Lower lobe of right lung (tissue), 2 donors: ENCODE measurements at places on chromosomes 12 and 14. TPM values are rescaled to one million over a fixed set of nuclear protein-coding genes. Genes with fewer than 3 reads are reported as not detected.

GRCh38 chr12:21992823-21993222 lies 51.6 kb upstream of the ABCC9 start:
- H3K27me3 ChIP-seq: no peaks in the 10 kb centered on the region
- H3K4me3 ChIP-seq: no peak overlapping the region
- no peak for DNase-seq
- H3K27ac ChIP-seq: no peak overlapping the region
- no peaks in the 10 kb centered on the region for H3K4me1 ChIP-seq

SIX4 gene
- total RNA-seq: 2.9 TPM

DNA sequence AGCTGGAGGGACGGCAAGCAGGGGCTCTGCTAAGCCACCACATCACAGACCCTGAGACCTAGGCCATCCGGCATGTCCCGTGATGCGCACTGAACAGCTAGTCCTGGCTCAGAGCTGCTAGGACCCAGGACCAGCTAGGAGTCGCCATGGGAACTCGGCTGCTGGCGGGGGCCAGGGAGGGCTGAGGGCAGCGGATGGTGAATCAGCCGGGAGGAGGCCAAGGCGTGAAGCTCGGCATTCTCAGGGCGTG lies 5.1 kb downstream of the AHNAK2 start:
- peaks cover 86% of the 10 kb centered on the region for H3K4me1 ChIP-seq
- peak overlapping the region; percentile 86 for H3K27ac ChIP-seq
- H3K36me3 ChIP-seq: no peaks in the 10 kb centered on the region

DNA sequence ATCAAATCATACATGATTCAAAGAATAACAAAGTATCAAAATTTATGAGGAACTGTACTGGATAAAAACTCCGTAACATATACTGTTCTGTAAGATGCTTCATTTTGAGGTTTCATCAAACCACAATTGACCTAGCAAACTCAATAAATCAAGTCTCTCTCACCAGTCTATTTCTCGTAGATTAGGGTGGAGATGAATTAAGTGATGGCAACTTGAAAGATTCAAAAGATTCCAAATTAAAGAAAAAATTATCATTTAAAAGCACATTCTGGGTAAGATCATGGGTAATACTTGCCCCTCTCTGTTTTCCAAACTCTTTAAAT lies 74.4 kb downstream of the PAPLN start:
- H3K36me3 ChIP-seq: peaks cover 5% of the 10 kb centered on the region
- no peak overlapping the region for H3K4me3 ChIP-seq
- H3K27ac ChIP-seq: no peak overlapping the region
- H3K4me1 ChIP-seq: peaks cover 17% of the 10 kb centered on the region
- DNase-seq: no peak

C12orf60 gene
- 0.77 TPM for total RNA-seq

- no peak for DNase-seq
- peaks cover 92% of the 10 kb centered on the region for H3K36me3 ChIP-seq
- H3K27ac ChIP-seq: no peak overlapping the region
- no peaks in the 10 kb centered on the region for H3K27me3 ChIP-seq
- H3K4me3 ChIP-seq: no peak overlapping the region
Observed at GRCh38 chr12:40336573-40337199, 111.9 kb downstream of the LRRK2 start.

CYP46A1 gene
- 0.62 TPM for total RNA-seq

DTX1 gene
- 6.8 TPM for total RNA-seq

DNA sequence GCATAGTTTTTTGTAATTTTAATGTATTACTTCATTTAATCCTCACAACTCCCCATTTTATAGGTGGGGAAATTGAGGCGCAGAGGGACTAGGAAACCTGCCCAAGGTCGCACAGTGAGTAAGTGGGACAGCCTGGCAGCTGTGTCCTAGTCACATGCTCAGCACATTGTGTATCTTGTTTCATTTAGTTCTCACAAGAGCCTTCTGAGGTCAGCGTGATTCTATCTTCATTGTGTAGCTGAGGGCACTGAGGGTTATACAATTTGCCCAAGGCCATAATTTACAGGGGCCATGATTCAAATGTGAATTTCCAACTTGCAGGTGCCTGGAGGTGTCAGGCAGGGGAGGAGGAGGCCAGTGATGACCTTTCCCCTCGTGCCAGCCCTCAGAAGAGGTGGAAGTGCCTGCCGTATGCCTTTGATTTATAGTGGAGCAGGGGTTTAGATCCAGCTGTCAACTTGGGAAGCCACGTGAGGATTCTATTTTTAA lies 30.3 kb upstream of the SMOC1 start:
- no peak overlapping the region for H3K4me3 ChIP-seq
- peaks cover 5% of the 10 kb centered on the region for H3K27me3 ChIP-seq
- H3K4me1 ChIP-seq: no peaks in the 10 kb centered on the region
- H3K36me3 ChIP-seq: no peaks in the 10 kb centered on the region
- no peak overlapping the region for H3K27ac ChIP-seq

TCL1B gene
- not detected for total RNA-seq

DNA sequence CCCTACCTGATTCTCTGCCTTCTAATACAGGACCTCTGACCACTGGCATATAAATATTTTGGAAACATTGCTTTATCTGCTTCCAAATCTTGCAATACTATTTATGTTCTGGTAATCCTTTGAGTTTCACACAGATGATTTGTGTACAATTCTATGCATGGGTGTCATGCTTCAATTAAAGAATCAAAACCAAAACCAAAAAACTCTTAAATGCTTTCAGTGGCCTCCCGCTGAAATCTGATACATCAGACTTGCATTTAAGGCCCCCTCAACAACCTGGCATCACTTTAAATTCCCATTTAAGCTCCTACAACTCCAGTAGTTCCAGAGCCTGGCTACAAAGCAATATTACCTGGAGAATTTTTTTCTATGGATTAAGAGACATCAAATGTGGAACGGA lies 221.7 kb upstream of the NAV3 start:
- no peak overlapping the region for H3K4me3 ChIP-seq
- H3K27me3 ChIP-seq: no peaks in the 10 kb centered on the region
- DNase-seq: no peak
- no peak overlapping the region for H3K27ac ChIP-seq
- H3K4me1 ChIP-seq: no peaks in the 10 kb centered on the region
- H3K36me3 ChIP-seq: no peaks in the 10 kb centered on the region

KERA gene
- not detected for total RNA-seq

CLEC14A gene
- 57.0 TPM for total RNA-seq

RD3L gene
- not detected for total RNA-seq

TSHR gene
- total RNA-seq: not detected

UNG gene
- total RNA-seq: 20.5 TPM

DNA sequence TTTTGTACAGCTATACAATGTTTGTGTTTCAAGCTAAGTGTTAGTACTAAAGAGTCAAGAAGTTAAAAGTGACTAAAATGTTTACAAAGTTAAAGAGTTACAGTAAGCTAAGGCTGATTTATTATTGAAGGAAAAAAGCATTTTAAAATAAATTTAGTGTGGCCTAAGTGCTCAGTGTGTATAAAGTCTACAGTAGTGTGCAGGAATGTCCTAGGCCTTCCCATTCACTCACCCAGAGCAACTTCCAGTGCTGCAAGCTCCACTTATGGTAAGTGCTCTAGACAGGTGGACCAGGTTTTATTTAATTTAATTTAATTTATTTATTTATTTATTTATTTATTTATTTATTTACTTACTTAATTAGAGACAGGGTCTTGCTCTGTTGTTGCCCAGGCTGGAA lies 19.6 kb downstream of the DLK1 start:
- DNase-seq: no peak
- H3K4me1 ChIP-seq: no peaks in the 10 kb centered on the region
- H3K36me3 ChIP-seq: no peaks in the 10 kb centered on the region
- H3K4me3 ChIP-seq: no peak overlapping the region
